ENCODE measurements at places on chromosomes 11 and 22.

- no peak for DNase-seq
These were observed 27.4 kb upstream of the PANX2 start for GRCh38 chr22:50143096-50143495.

- no peak for DNase-seq
These were observed 54.5 kb downstream of the IGF2 start for GRCh38 chr11:2084721-2085120.

DNA sequence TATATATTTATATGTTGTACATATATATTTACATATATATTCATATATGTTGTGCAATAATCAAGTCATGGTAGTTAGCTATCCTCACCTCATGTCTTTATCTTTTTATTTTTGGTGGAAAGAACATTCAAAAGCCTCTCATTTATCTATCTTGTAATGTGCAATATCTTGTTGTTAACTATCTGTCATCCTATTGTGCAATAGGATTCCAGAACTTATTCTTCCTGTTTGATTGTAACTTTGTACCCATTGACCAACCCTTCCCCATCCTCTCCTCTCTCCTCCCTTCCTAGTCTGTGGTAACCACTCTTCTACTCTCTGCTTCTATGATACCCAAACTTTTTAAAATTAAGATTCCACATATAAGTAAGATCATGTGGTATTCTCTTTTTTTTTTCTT is 115.6 kb upstream of the PDGFD start:
- DNase-seq = no peak

GRCh38 chr22:29225422-29226090 is 19.9 kb downstream of the EMID1 start:
- no peak for DNase-seq

- no peak for DNase-seq
These were observed 53.6 kb downstream of the PDHX start for GRCh38 chr11:34970033-34970432.

DNA sequence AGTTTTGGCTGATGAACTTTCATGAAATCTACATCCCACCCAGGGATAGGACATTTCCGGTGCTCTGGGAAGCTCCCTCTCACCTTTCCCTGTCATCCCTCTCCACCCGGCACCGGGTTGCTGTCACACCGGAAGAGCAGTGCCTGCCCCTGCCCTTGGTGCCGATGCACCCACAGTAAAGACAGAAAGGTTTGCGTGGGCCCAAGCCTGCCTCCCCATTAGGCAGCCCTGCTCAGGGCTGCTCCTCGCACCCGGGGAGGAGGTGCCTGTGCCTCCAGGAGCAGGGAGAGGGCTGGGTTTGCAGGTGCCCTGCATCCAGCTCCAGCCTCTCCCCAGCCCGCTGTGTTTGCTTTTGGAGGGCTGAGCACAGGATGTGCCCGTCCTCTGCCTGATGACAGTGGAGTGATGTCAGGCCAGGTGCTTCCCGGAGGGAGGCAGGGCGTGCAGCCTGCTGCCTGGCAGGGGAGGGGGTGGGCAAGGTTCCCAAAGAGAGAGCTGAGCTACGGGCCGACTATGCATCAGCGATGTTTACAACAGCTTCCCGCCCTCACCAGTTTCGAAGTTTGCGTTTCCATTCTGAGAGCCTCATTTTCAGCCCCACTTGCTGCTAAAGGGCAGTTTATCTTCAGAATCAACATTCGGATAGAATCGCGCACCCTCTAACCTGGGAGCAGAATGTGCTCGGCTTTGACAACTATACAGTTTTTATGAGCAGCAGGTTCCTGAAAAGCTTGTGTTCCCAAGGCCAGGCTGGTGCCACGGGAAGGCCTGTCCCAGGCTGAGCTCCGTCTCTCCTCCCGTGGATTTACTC is 83.2 kb upstream of the CLDN5 start:
- DNase-seq = peak; percentile 44

DNA sequence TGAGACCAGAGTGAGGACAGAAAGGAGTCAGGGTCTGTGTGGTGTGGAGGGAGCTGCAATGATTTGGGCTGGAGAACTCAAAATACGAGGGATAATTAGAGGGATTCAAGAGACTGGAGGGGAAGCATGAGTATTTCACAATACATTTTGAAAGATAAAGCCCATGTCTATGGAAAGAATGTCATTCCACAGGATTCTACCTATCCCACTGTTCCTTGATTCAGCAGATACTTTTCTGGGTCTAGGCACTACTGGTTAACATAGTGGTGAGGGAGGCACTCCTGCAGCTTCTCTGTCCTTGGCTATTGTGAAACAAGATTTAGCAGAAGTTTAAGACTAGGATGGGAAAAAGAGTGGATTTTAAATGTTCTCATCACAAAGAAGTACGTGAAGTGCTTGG is 72.9 kb upstream of the RASSF10 start:
- DNase-seq = no peak

- DNase-seq = no peak
These were observed 17.7 kb downstream of the XRCC6 start for GRCh38 chr22:41638748-41639147.

GRCh38 chr11:14364322-14364721 is 5.3 kb upstream of the RRAS2 start:
- DNase-seq = no peak

DNA sequence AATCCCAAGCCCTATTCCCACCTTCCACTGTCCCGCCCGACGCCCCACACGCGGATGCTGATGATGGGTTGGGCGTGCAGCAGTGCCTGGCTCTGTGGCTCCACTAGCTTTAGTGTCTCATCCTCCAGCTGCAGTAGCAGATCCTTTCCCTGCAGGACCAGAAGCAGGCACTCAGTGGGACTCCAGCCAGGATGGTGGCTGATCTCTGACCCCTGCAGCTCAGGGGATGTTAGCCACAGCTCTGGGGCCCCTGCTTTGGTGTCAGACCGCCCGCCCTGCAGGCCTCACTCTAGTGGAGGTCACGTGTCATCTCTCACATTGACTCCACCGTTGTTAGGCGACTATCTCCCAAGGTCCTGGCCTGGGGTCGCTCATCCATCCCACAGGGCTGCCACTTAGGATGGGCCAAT is 11.8 kb downstream of the SMPD1 start:
- no peak for DNase-seq

DNA sequence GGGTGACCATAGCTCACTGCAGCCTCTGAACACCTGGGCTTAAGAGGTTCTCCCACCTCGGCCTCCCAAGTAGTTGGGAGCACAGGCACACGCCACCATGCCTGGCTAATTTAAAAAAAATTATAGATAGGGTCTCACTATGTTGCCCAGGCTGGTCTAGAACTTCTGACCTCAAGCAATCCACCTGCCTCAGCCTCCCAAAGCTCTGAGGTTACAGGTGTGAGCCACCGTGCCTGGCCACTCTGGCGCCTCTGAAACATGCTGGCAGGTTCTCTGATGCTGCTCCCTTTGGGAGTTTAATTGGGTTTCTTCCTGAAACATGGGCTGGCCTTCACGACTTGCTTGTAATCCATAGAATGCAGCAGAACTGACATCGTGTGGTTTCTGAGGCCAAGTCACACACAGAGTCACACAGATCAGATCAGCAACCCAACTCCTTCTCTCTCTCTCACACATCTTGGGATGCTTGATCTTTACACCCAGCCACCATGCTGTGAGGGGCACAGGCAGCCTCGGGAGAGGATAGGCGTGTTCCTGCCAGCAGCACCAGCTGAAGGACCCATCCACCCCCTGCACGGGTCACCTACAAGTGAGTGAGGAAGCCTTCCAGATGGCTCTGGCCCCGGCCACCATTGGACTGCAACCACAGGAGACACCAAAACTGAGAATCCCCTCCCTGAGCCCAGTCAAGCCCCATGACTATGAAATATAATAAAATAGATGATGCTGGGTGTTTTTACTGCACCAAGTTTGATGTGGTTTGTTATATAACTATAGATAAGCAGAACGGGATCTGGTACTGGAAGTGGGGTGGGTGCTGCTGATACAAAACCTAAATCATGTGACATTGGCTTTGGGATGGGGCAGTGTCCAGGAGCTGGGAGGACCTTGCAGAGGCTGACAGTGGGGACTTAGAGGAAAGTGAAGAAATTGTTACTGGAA is 3.1 kb upstream of the GSC2 start:
- DNase-seq = no peak

GRCh38 chr11:111186308-111186915 is 59.1 kb upstream of the POU2AF2 start:
- no peak for DNase-seq

DNA sequence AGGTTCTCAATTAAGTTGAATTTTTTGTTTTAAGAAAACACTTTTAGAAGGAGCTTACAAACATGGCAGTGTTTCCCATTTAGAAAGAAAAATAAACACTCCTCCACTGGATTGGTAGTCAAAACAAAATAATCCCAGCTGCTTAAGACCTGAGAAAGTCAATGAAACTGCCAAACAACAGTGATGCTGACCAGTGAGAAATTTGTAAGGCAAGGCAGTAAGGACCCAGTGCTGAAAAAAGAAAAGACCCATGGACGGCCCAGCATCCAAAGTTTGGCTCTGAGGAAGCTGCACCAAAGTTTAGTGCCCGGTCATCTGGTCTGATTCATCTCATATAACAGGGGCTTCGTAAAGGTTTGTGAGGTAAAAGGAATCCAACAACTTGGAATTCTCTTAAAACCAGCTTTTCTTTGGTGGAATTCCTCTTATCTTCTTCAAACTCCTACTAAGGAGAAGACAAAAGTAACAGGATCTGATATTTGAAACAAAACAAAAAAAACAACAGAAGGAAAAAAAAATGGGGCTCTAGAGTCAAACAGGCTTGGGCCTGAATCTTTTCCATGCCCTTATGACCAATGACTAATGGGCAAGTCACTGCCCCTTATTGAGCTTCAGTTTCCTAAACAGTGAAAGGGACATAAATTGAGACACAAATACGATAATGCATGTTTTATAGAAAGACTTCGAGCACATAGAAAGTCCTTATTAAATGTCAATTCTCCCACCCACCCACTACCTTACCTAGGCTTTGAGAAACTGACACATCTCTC is 383.0 kb upstream of the NARS2 start:
- peak; percentile 46 for DNase-seq

DNA sequence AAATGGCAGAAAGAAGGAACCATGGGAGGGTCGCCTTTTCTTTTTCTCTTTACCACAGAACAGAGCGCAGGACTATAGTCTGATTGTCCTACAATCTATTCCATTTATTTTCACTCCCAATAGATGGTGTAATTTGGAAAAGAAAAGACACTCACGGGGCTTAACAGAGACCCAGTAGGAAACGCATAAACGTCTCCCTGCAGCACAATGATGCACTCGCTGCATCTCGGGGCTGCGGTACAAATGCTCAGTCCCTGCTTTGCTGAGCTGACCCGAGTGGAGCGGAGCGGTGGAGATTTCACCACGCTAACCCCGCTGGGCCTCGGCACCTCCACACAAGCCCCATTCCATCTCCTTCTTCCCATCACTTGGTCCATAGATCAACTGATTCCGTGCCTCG is 1.5 kb downstream of the FEZ1 start:
- no peak for DNase-seq

- no peak for DNase-seq
These were observed 17.0 kb downstream of the YDJC start for GRCh38 chr22:21612858-21613257.

- DNase-seq = no peak
These were observed 2.5 kb downstream of the IL17REL start for GRCh38 chr22:50009765-50010675.

DNA sequence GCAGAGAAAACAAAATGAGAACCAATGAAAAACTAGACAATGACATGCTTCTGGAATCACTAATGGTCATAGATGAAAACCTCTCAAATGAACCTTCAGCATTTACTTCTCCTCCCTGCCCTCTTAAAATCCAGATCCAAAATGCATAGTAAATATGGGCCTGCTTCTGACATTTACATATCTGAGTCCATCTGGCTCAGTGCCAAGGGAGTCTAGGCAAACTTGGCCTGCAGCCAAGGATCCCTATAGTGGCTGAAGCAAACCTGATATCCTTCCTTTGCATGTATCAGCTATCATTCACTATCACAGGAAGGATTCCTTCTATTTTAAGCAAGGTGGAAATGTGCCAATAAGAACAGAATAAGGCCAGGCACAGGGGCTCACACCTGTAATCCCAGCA is 104.8 kb downstream of the C11orf58 start:
- no peak for DNase-seq

All from kidney capillary endothelial cell (primary cell).